NCI-H2171 (cell line): ENCODE measurements at places on chromosomes 4 and X.

DNA sequence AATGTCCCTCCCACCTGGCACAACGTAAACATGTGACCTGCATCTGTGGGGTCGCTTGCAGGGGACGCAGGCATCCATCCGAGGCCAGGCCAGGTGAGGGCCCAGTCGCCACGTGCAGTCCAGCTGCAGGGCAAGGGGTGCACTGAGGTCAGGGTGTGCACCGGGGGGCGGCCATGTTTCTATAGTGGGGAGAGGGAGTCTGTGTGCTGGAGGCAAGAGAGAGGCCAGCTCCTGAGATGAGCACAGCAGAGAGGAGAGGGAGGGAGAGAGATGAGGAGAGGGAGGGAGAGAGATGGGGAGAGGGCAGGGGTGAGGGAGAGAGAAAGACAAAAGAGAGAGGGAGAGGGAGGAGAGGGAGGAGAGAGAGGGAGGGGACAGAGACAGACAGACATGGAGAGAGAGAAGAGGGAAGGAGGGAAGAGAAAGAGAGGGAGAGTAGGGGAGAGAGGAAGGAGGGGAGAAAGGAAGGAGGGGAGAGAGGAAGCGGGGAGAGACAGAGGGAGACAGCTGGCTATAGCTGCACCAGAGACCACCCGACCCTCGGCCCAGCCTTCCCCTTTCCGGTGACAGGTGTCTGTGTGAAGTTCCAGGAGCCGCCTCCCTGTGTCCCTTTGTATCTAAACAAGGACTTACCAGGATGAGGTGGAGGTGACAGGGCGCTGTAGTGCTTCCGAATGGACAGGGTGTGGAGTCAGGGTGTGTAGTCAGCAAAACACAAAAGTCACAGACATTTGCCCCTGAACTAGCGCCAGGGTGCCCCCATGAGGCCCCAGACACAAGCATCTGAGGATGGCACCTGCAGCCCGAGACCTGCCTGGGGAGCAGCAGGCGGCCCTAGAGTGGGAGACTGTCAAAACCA, 68.7 kb downstream of the ADRA2C start:
- no peak for DNase-seq

DNA sequence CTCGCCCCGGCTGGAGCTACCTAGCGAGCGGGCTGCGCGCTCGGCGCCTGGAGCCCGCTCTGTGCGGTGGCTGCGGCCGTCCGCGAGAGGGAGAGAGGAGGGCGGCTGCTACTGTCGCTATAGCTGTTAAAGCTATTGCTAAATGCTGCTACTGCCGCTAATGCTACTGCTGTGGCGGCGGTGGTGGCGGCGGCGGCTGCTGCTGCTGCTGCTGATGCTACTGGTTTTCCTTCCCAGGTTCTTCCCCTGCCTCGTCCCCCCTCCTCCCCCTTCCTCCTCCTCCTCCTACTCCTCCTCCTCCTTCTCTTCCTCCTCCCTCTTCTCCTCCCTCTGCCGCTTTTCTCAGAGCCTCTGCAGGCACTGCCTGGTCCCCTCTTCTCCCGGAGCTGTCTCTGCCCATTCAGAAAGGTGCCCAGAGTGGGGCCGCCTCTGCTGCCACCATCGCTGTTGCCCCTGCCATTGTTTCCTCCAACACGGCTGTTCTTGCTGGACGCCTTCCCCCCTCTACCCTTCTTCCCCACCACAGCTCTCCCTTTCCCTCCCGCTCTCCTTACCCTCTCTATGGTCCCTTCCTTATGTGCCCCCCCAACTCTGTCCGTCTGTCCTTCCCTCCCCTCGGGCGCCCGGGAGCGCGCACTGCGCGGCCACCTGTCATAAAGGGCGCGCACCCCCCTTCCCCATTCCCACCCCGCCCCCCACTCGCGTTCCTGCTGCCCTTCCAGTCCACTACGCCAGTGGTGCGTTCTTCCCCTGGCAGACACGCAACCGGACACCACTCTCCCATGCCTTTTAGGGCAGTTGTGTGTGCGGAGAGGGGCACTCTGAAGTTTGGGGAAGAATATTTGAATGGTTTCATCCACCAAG, at the start of gene NEXMIF:
NEXMIF (minus strand) TSS at position 228 of the 864 bp plus-strand sequence.
- DNase-seq: peak; percentile 30

- no peak for DNase-seq
These were observed 30.3 kb downstream of the INPP4B start for GRCh38 chr4:142815834-142816233.

GRCh38 chr4:68904786-68905185, 46.8 kb downstream of the UGT2A3 start:
- no peak for DNase-seq

GRCh38 chr4:22456291-22456690, 59.6 kb downstream of the ADGRA3 start:
- DNase-seq: no peak

DNA sequence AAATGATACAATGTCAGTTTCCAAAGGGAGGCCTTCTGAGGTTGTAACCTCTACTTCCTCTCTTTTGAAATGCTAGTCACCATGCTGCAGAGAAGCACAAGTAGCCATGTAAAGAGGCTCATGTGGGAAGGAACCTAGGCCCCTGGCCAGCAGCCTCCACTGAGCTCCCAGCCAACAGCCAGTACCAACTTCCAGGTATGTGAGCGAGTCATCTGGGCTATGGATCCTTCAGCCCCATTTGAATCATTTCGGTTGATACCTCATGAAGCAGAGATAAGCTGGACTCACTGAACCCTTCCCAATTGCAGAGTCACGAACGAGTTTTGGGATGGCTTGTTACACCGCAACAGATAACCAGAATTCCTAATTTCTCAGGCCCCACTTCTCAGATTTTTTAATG, 187.0 kb upstream of the LDB2 start:
- DNase-seq: no peak

GRCh38 chr4:95510145-95510544, 38.6 kb downstream of the UNC5C start:
- no peak for DNase-seq

DNA sequence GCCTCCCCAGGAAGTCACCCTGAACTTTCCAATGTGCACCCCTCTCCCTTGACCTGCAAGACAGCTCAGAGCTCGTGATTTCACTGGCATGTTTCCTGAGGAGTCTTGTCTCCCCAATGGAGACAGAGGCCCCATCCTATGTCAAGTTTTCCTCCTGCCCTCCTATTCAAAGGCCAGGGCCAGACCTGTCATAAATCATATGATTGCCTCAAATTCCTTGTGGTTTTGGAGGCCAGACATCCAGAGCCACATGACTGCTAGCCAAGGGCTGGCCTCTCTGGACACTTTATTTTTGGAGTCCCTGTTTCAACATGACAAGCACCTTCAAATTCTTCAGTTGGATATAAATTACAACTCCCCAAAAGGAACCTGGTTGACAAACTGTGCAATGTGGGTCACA, 76.0 kb upstream of the TFDP3 start:
- DNase-seq: no peak

GRCh38 chr4:185227131-185227551, 17.7 kb downstream of the SNX25 start:
- DNase-seq: no peak
